ENCODE measurements at places on chromosomes 12 and 14.

GRCh38 chr12:100830003-100830795 is 35.6 kb downstream of the ANO4 start:
- no peak for DNase-seq

GRCh38 chr14:80787876-80788275 is 153.7 kb downstream of the CEP128 start:
- DNase-seq: no peak

DNA sequence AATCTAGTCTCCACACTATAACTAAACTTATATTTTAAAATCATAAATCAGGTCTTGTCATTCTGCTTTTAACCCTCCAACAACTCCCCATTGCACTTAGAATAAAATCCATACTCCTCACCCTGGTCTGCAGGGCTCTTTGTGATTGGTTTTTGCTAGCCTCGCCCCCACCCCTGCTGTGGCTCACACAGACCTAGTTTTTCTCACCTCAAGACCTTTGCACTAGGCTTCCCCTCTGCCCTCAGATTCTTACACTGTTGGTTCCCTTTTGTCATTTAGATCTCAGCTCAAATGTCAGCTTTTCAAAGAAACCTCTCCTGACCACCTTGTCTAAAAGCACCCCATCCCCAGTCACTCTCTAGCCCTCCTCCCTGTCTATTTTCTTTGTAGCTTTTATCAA is 10.7 kb upstream of the LHX5 start:
- DNase-seq: no peak

DNA sequence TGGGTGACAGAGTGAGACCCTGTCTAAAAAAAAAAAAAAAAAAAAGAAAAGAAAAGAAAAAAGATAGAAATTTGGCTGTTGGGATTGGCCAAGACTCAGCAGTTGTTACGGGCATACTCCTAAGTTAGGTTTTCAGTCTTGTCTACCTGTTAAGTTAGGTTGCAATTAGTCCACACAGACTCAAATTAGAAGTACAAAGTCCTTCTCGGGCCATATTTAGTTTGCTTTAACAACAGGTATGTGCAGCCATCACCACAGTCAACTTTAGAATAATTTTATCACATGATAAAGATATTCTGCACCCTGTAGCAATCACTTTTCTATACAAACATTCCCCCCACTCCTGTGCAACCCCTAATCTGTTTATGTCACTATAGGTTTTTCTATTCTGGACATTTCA is 85.2 kb downstream of the WNK1 start:
- DNase-seq: no peak

Measured in CD4-positive, alpha-beta T cell treated with Interleukin-6 for 4 hours (primary cell).